ENCODE measurements at places on chromosomes 2 and 18.

DNA sequence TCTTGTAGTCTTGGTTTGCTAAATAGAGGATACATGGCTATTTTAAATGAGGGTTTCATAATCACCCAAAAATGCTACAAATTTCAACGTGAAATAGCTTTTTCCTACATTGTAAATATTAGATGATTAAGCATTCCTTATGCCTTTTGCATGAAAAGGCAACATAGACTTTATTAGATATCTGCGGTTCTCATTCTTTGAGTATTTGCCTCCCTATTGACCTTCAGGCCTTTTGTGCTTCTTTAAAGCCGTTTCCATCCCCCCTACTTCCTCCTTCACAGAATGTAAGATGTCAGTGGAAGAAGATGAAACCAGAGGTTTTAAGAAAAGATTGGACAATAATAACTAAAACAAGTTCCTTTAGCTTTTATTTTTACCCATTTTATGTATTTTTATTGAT is 144.1 kb downstream of the UBE2E3 start:
- DNase-seq, result no peak

DNA sequence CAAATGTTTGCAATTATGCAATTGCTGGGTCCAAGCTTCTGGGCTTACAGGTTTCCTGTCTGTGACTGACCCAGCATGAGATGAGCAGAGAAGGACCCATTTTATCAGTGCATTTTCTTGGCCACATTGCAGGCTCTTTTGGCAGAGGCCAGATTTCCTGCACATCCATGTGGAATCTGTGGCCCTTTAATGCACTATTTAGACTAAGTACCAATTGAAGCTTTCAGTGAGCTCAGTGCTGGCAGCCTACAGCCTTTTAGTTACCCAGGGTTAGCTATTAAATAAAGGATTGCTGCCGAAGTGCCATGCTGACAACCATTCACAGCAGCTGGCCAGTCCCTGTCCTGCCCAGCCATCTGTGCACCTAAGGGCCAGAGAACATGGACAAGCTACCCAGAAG is 165.0 kb downstream of the ANKRD30B start:
- no peak for DNase-seq

- no peak for DNase-seq
Observed at GRCh38 chr18:33696332-33697162, 118.5 kb downstream of the ASXL3 start.

DNA sequence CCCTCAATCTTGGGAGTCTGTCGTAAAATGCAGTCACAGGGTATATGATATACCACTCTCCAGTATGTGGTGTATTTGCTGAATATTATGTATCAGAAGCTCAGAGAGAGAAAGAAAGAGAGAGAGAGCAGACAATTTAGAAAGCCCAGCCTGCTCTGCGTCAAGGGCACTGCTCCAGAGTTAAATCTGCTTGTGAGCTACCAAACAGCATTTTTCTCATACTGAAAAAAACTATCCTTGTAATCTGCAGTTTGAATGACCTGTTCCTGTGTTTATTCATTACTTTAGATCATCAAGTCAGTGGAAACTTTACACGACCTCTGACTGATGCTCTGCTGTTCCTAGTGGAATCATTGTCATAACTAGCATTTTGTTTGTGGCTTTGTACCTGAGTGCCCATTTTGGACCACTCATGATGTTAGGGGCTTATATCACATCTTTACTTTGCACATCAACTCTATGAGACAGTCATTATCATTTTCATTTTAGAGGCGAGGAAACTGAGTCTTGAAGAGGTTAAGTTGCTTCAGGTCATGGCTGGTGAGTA is 89.2 kb upstream of the PELI1 start:
- DNase-seq, result no peak
